ENCODE measurements at places on chromosomes 16 and 17.
A peak's percentile ranks its signal among the peaks of the same experiment; 100 is the strongest.

- no peak for DNase-seq
Observed at GRCh38 chr17:74883241-74883745, 10.1 kb downstream of the FADS6 start.

- DNase-seq: peak; percentile 64
Observed at GRCh38 chr17:50213026-50214022, 11.9 kb upstream of the COL1A1 start.

- DNase-seq: no peak
Observed at GRCh38 chr16:56462064-56462796, 10.9 kb downstream of the OGFOD1 start.

- DNase-seq: no peak
Observed at GRCh38 chr16:969508-970385, 1.0 kb downstream of the LMF1 start.

- no peak for DNase-seq
Observed at GRCh38 chr17:46732754-46733398, 85.6 kb downstream of the WNT3 start.
